ENCODE measurements at places on chromosomes 7 and 10.

DNA sequence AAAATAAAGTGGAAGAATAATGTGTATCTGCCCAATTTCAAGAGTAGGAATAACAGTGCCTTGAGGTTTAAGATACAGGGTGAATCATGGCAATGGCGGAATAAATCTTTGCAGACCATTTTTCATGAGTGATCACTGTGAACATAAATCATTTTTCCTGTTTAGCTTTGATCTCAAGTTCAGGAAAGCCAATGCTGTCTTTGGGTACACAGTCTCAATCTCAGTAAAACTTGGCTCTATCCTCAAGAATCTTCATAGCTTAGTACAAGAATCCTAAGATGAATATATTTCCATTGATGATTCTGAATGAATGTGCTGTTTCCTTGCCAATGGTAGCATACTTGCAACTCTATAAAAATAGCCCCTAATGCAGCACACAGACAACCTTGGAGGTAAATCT, 6.8 kb downstream of the NAMPT start:
- DNase-seq: peak; percentile 32

DNA sequence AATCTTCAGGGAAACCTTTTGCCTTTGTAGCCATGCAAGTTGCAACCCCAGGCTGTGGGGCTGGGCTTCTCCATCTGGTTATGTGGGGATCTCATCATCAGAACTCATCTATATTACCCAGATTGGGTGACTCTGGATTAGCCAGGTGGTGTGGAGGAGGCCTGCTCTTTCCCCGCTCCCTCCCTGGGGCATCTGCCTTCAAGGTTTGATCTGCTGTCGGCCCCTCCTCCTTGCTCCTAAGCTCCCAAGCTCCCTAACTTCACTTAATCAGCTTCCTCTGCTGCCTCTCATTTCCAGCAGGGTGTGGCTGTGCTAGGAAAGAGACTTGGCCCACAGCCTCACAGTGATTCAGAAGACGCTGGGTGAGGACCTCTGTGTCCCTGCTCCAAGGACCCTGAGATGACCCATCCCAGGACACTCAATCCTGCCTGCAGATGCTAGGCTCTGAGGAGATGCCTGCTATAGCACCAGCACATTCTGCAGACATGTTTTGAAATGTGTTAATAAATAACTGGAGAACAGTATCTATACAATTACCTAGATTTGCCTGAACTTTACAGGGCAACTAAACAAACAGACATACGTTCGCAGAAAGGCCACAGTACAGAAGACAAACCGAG, 392.1 kb upstream of the PODXL start:
- no peak for DNase-seq

- peak; percentile 32 for DNase-seq
Observed at GRCh38 chr7:55250313-55250712, 114.8 kb upstream of the LANCL2 start.

DNA sequence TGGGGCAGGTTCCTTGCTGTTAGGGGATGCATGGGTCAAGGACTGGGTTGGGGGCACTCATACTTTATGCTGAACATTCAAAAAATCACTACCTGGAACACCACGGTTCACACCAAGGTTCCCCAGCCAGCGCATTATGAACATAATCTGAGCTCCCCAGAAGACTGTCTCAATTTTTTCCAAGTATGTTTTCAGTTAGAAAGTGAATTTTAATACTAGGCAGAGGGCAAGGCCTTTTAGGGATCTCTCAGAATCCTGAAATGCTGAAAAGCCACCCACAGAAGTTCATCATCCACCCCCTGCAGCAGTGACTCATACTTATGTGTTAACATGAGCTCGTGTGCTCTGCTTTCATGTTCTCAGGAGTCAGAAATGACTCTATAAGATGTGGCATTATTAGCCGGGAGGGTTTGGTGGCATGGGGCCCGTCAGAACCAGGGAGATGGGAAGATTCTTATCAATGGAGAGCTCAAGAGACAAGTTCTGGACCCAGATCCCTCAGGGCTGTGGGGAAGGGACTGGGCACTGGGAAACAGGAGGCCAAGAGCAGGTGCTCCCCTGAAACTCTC, 185.2 kb upstream of the ITGB1 start:
- DNase-seq: peak; percentile 61

DNA sequence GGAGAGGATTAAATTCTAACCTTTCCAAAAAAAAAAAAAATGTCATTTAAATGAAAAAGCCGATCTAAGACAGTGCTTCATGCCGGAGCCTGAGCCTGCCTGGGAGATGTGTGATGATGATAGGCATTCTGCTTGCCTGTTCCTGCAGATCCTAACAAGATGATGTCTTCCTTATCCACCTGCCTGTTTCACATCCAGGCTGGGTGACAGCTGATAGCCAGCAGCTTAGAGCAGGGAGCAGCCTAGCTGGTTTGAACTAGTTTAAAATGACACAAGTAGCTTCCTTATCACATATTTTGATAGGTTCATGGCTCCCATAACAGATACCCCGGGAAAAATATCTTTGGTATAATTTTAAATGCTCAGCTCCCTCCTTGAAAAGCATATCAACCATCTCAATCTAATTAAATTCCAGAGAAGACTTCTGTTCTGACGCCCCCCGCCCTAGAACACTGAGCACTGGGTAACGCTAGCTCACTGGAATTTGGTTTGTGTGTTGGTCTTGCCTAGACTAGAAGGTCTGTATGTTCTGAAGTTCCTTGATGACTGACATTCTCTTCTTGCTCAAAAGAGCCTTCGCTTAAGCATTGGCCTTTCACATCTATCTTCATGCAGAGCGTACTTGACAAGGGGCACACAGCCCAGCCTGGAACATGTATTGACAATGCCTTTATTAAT, 96.9 kb upstream of the FGFR2 start:
- no peak for DNase-seq

DNA sequence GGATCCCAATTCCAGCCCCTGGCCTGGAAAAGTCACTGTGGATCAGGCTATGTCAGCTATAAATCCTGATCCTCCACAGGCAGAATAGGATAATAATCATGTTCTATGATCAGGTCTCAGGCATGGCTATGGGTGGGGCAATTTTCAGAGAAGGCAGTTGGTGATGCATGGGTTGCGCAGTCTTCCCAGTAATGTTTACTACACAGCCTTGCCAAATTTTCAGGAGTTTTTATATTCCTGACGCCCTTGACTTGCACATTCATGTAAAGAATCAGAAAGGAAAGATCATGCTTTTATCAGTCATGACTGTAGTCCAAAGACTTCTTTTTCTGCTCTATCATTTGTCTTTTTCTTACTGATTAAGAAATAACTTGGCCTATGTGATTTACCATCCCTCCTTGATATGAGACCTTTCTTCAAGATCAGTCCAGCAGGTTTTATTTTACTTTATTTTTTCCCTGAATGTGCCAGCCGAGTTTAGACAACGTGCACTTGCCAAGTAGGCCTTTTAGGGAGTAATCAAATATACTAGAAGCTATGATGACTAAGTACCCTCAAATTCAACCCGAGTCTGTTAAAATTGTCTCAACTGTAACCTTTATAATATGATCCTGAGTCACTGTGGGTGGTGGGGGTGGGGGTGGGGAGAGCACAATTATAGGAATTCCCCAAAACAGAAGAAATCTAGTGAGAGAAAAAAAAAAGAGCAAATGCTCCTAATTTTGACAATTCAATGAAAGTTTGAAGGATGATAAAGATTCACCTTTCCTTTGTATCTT, 31.9 kb downstream of the ARL4A start:
- no peak for DNase-seq

DNA sequence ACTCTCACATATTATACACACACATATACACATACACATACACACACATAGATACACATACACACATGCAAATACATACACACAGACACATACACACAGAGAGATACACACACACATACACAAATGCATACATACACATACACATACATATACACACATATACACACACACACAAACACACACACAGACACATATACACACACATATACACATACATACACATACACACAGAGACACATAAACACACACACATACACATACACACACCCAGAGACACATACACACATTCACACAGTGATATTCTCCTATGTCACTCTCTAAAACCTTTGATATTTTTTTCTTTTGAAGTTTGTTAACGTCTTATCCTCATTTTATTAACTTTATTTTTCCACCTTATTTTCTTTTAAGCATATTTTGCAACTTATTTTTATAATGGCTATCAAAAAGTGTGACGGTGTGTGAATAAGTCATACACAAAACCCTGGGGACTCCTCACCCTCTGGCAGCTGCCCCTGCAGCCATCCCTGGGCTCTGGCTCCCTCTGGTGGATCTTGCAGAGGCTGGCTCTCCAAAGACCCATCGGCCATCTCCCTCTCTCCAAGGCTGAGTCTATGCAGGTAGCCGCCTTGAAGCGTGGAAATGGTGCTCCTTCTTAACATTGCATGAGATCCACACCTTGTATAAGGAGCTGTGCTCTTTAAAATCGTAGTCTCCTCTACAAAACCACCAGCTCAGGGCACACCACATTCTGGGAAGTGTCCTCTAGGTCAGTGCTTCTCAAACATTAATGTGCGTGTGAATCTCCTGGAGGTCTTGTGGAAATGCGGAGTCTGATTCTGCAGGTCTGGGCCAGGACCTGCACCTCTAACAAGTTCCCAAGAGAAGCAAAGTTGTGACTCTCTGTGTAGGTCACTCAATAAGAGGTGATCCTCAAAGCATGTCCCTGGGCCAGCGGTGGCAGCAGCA, 4.1 kb upstream of the C10orf120 start:
- DNase-seq: peak; percentile 37

GRCh38 chr7:128954830-128955802, 17.4 kb downstream of the IRF5 start:
- DNase-seq: no peak

- DNase-seq: no peak
Observed at GRCh38 chr7:81014266-81014665, 95.4 kb upstream of the SEMA3C start.

- DNase-seq: no peak
Observed at GRCh38 chr7:158812684-158813083, 16.6 kb downstream of the ESYT2 start.
